ENCODE measurements at places on chromosomes 1 and 21. TPM values are rescaled to one million over a fixed set of nuclear protein-coding genes. Genes with fewer than 3 reads are reported as not detected.
A peak's percentile ranks its signal among the peaks of the same experiment; 100 is the strongest.

- no peak overlapping the region for H3K4me3 ChIP-seq
- no peaks in the 10 kb centered on the region for H3K36me3 ChIP-seq
- H3K27ac ChIP-seq: no peak overlapping the region
- DNase-seq: no peak
These were observed 33.8 kb downstream of the HHAT start for GRCh38 chr1:210362526-210362925.

The CASZ1 gene
- 4.1 TPM for total RNA-seq

The CNIH4 gene
- total RNA-seq: 45.1 TPM

GRCh38 chr21:25080141-25080540 lies 527.1 kb downstream of the MRPL39 start:
- no peak for DNase-seq
- H3K27ac ChIP-seq: no peak overlapping the region
- H3K36me3 ChIP-seq: no peaks in the 10 kb centered on the region

GRCh38 chr1:221405146-221405545 lies 336.7 kb downstream of the DUSP10 start:
- no peak overlapping the region for H3K4me3 ChIP-seq
- H3K36me3 ChIP-seq: no peaks in the 10 kb centered on the region
- peaks cover 5% of the 10 kb centered on the region for H3K27me3 ChIP-seq

The IGSF9 gene
- total RNA-seq: 0.07 TPM

The S100A8 gene
- not detected for total RNA-seq

- no peaks in the 10 kb centered on the region for H3K4me1 ChIP-seq
- no peak overlapping the region for H3K27ac ChIP-seq
- no peak for DNase-seq
- no peaks in the 10 kb centered on the region for H3K36me3 ChIP-seq
- H3K4me3 ChIP-seq: no peak overlapping the region
These were observed 444.2 kb upstream of the LRRC7 start for GRCh38 chr1:69123486-69123885.

DNA sequence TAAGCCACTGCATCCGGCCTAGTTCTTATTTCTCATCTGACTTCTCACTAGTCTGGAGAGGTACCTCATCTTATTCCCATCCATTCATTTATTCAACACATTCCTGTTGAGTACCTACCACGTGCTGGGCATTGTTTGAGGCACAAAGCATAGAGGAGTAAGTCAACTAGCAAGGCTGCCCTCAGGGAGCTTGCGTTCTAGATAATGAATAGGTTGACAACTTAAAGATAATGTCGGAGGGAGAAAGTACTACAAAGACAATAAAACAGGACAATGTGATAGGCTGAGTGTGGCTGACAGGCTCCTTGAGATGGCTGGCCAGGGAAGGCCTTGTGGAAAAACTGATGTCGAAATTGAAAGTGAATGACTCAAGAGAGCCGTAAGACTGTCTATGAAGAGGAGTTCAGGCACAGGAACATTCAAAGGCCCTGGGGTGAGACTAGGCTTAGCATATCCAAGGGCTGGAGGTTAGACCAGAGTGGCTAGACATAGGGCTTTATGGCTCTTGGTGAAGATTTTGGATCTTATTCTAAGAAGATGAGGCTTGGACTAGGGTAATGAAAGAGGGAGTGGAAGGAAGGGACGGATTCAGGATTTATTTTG lies 18.3 kb downstream of the SPATA21 start:
- peak overlapping the region; percentile 77 for H3K27ac ChIP-seq
- peaks cover 33% of the 10 kb centered on the region for H3K4me1 ChIP-seq
- no peaks in the 10 kb centered on the region for H3K27me3 ChIP-seq

The ESRRG gene
- total RNA-seq: not detected

The FCGR1A gene
- not detected for total RNA-seq
